GM13976 (cell line): ENCODE measurements at places on chromosomes 7 and 10.
A peak's percentile ranks its signal among the peaks of the same experiment; 100 is the strongest.

- DNase-seq = no peak
These were observed 84.7 kb downstream of the CCNY start for GRCh38 chr10:35420827-35421552.

- no peak for DNase-seq
These were observed 12.0 kb upstream of the PRKCQ start for GRCh38 chr10:6592080-6592479.

GRCh38 chr7:117163101-117163500 lies 159.8 kb downstream of the WNT2 start:
- DNase-seq = no peak

GRCh38 chr10:32253276-32253675 lies 93.7 kb downstream of the EPC1 start:
- DNase-seq = no peak

DNA sequence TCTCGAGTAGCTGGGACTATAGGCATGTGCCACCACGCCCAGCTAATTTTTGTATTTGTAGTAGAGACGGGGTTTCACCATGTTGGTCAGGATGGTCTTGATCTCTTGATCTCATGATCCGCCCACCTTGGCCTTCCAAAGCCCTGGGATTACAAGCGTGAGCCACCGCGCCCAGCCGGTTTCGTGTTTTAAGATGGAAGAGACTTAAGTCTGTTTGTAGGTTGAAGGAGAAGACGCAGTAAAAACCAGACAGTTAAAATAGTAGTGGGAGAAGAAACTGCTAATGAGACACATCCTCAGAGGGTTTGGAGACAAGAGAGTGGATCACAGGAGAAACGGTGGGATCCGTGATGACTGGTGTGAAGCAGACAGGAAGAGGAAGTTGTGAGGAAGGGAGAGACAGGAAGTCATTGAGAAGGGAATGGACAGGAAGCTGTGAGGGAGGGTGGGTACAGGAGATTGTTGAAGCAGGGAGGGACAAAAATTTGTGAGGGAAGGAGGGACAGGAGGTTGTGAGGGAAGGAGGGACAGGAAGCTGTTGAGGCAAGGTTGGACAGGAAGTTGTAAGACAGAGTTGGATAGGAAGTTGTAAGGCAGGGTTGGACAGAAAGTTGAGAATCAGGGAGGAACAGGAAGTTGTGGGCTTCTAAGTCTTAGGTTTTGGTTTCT lies 115.5 kb downstream of the WDFY4 start:
- peak; percentile 44 for DNase-seq

- no peak for DNase-seq
These were observed 113.0 kb downstream of the SEC23IP start for GRCh38 chr10:120005207-120006201.

DNA sequence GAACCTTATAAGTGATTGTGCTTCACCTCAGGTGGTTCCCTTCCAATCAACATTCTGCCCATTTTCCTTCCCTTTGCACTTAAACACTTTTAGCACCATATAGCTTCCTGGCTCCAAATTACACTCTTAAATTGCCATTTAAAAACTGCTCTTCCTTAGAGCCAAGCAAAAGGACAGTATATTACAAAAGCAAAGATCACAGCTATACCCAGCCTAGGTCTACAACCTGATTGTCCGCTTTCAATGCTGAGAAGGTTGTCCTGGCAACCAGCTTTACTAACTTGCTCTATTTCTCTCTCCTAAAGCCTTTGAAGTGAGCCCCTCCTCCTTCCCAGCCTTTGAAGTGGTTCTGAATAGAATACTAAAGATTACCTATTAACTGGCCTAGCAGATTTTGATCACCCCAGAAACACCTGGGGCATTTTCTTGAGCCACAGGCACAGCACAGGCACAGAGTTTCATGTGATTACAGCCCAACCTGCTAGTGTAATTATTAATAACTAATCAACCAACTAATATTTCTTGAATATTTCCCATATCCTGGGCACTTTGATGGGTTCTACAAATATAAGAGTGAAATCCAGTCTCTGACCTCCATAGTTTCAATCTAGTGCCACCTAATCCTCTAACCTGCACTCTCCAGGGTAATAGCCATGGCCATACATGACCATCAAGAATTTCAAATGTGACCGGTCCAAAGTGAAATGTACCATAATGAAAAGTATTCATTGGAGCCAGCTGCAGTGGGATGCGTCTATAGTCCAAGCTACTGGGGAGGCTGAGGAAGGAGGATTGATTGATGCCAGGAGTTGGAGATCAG lies 63.6 kb upstream of the TRIM24 start:
- DNase-seq = peak; percentile 23

DNA sequence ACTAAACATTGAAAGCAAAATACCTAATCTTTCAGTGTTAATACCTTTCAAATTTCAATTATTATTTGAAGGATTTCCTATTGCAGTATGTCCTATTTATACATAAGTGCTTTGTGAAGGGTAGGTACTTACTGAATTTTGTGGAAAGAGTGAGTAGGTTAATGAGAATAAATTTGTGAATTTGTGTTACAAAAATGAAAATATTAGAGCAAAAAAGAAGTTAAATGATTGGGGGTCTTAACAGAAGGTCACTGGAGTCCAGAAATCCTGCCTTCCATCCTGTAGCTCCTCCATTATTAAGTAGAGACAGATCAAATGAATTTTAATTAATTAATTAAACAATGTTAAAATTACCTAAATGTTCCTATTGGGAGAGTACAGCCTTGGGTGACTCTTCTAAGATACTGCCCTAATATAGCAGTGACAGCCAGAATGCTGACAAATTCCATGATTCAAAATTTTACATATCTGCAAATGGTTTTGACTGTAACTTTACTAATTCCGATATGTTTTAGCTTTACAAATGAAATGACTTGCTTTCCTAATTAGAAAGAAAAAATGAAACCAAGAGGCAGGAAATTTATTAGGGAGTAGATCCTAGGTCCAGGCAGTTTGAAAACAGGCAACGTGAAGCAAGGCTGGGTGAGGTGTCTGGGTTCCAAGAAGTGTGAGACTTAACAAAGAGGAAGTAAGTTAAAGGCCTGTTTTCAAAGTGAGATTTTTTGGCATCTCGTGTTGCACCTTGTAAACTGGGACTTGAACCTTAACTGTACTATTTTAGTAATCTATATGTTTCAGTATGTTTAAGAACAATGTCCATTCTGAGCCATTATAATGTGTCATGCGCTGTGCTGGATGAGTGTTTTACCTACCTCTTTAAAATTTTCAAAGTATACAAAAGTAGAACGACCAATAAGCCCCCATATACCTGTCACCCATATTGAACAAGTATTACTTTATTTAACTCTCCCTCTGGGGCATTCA lies 1.5 kb downstream of the PIK3CG start:
- DNase-seq = peak; percentile 36

- DNase-seq = peak; percentile 27
These were observed 36.7 kb downstream of the MTERF1 start for GRCh38 chr7:91843831-91844230.

DNA sequence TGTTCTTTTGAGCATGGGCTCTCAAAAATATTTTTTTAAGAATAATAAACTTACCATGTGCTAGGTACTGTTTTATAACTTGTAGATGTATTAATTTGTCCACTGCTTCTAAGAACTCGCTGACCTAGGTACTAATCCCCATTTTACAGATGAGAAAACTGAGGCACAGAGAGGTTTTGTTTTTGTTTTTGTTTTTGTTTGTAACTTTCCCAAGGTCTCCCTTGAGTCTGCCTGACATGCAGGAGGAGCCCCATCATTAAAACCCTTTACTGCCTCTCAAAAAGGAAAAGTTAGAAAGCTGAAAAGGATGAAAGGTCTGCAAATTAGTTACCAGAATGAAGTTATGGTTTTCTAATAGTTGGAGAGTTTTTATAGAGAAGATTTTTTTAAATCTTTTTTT lies 38.5 kb upstream of the AGBL3 start:
- no peak for DNase-seq

GRCh38 chr7:37671876-37672275 lies 11.7 kb upstream of the GPR141 start:
- no peak for DNase-seq

GRCh38 chr10:49071160-49071761 lies 44.1 kb downstream of the VSTM4 start:
- DNase-seq = no peak

DNA sequence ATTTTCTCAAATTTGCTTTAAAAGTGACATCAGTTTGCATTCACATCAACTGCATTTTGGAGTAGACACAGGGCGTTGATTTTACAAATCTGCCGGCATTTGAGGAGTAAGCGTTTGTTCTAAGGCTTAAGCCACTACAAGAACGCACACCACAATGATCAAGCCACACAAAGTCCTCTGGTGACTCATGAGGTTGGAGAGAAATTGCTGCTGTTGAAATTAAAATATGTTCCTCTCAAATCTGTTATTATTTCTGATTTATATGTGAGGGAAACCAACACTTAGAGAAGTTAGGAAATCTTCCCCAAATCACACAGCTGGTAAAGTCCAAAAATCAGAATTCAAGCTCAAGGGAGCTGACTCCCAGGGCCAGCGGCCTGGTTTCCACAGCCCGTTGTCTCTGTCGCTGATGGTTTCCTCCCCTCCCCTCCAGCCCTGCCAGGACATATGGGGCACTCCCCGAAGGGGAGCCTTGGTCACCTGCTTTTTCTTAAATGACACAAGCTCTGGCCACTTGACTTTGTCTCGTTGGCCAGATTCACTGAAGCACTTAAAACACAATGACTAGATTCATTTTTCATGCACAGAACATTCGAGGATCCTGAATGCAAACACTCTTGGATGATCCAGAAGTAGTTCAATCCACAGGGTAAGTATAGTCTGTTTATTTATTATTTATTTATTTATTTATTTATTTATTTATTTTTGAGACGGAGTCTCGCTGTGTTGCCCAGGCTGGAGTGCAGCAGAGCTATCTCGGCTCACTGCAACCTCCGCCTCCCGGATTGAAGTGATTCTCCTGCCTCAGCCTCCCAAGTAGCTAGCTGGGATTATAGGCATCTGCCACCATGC lies 29.2 kb upstream of the KLF6 start:
- no peak for DNase-seq

- DNase-seq = no peak
These were observed 76.5 kb downstream of the AUTS2 start for GRCh38 chr7:69674701-69675182.

DNA sequence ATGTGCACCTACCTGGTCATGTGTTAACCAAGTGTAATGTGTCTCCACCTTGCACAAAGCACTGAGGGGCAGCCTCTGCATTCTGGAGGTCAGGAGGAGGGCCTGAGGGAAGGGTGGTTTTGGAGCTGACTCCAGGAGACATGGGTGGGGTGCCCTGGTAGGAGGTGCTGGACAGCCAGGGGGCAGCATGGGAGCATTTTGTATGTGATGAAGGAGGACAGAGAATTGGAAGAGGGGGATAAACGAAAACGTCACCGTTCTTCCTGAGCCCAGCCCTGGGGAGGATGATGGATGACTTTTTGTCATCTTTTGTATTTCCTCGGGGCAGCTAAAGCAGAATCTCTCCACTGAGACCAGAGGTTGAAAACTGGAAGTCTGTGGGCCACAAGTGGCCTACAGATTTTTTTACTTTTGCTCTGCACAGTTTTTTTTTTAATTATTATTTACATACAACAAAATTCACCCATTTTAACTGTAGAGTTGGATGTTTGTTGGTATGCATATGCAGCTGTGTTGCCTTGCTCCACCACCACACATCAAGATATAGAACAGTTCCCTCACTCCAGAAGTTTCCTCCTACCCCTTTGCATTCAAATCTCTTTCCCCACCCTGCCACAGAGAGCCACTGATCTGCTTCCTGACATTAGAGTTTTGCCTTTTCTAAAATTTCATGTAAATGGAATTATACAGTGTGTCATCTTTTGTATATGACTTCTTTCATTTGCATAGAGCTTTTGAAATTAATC lies 242.5 kb downstream of the VTI1A start:
- DNase-seq = no peak

- DNase-seq = peak; percentile 63
These were observed 62.1 kb downstream of the SDHAF3 start for GRCh38 chr7:97179454-97180104.

- DNase-seq = peak; percentile 25
These were observed 31.9 kb upstream of the GUSB start for GRCh38 chr7:66013938-66014337.

- no peak for DNase-seq
These were observed 25.2 kb downstream of the PALD1 start for GRCh38 chr10:70503776-70504175.

DNA sequence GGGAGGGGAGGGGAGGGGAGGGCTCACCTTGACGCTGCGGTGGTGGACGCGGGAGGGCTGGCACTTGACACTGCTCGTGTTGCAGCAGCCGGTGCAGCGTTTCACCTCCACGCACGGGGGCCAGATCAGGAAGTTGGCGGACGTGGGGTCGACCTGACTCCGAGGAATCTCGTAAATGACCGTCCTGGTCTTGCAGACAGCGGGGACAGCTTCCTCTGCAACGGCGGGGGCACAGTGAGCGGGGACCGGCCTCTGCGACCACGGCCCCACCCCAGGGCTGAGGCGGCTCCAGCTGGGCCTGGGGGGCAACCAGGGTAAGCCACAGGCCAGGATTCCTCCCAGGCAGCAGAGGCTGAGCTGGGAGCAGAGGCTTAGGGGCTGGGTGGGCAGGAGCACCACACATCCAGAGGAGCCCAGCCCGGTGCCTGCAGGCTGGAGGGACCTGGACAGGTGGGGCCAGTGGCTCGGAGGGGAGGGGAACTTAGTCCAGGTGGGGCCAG lies 8.8 kb downstream of the PDGFA start:
- DNase-seq = no peak

GRCh38 chr7:2154121-2154520 lies 78.6 kb downstream of the MAD1L1 start:
- DNase-seq = no peak

GRCh38 chr7:135317676-135318325 lies 84.2 kb downstream of the STRA8 start:
- DNase-seq = no peak

DNA sequence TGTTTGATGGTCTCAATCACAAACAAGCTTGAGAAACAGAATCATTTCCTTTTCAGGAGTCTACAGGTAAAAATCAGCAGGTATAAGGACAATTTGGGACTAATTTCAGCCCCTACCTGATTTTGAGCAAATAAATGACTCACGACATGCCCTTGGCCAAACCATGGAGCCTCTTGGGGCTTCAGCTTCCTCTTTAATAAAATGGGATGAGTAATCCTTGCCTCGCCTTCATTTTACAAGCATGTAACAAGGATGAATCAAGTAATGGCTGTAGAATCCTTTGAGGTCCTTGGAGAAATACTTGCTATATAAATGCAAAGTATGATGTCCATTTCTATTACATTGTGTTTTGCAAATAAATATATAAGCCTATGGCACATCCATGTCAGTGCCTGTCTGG lies 212.8 kb upstream of the PODXL start:
- DNase-seq = no peak
